T-cell (primary cell): ENCODE measurements at places on chromosomes 2 and 18.
A peak's percentile ranks its signal among the peaks of the same experiment; 100 is the strongest.

DNA sequence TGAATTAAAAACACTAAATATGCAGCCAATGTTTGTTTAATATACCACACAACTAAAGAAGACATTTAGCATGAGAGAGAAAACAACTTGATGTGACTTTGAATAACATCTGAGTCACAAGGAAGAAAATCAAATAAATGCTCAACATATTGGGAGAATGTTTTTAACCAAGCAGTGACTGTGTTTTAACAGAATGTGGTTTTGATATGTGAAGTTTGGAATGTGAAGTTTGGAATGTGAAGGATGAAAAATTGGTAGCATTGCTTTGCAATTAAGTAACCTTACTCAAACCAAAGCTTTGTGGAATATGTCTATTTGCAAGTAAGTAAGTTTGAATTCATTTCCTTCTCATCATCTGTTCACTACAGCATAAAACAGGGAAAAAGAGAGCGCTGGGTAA, 128.2 kb upstream of the DNAJC10 start:
- DNase-seq: no peak

GRCh38 chr2:231238689-231239088, 40.3 kb downstream of the ARMC9 start:
- no peak for DNase-seq

GRCh38 chr2:219297766-219298456, 11.3 kb downstream of the PTPRN start:
- DNase-seq: no peak

DNA sequence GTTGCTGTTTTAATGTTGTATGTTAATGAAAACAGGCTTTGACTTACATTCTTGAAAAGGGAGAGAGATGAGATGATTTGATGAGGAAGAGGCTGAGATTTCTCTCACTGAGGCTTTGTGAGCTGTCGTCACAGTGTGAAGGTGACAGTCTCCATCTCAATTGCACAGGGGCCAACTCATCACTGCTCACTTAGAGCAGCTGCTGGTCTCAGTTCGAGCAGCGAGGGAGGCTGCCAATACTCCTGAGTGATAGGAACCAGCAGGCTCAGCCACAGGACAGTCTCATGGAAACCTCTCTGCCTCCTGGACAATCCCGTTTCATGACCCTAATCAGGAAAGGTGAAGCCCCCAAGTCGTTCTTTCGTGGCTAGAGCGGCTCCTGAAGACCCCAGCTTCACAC, 170.7 kb upstream of the SOX11 start:
- DNase-seq: no peak

GRCh38 chr2:28346587-28346986, 46.1 kb upstream of the FOSL2 start:
- no peak for DNase-seq

DNA sequence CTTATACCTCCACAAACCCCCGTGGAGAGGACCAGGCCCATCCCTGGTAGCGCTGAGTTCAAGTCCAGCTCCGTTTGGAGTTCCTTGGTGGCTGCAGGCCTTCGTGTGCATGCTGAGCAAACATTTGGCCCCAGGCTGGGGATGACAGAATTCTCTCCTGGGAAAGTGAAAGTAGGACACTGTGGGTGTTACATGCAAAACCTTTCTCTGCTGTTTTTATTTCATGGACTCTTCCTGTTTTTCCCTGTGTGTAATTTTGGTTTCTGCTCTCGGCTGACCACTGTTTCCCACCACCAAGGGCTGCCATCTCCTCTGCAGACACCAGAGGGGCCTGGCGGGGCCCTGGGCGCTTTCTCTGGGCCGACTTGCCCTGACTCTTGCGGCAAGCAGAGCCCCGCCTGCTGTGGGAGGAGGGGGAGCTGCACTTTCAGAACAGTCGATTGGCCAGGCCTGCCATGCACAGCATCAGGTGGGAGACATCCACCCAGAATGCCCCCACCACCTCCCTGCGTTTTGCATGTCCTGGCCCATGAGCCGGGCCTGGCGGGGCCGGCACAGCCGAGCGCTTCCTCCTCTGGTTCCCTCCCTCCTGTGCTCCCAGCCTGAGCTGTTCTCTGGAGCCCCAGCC, 102.4 kb downstream of the CABLES1 start:
- peak; percentile 20 for DNase-seq

DNA sequence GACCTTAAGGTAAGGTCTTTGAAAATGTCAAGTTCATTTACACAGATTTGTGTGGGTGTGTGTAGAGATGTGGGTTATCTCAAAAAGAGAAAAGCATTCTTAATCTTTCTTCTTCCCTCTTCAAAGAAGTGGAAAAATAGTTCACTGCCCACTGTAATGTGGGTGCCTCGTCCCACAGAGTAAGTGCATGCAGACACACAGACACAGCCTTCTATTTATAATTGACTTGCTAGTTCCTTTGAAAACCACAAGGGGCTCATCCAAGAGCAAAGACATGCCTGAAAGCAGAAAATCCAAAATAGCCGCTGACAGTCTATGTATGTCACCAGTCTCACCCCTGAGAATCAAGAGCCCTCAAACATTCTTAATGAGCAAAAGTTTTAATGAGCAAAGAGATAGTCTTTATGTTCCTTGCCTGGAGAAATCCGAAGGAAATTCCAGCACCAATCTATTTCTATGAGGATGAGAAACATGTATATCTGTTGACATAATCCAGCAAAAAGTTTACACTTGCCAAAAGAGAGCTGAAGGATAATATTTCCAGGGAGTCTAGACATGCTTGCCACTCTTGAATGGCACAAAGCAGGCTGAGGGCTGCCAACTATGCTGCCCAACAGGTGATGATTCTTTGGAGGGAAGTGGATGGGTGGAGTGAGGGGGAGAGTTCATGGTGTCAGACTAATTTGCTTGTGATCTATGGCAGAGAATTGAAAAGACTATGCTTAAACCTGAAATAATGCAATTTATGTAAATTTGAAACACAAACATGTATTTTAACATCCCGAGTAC, 93.9 kb downstream of the ACVR1 start:
- no peak for DNase-seq

DNA sequence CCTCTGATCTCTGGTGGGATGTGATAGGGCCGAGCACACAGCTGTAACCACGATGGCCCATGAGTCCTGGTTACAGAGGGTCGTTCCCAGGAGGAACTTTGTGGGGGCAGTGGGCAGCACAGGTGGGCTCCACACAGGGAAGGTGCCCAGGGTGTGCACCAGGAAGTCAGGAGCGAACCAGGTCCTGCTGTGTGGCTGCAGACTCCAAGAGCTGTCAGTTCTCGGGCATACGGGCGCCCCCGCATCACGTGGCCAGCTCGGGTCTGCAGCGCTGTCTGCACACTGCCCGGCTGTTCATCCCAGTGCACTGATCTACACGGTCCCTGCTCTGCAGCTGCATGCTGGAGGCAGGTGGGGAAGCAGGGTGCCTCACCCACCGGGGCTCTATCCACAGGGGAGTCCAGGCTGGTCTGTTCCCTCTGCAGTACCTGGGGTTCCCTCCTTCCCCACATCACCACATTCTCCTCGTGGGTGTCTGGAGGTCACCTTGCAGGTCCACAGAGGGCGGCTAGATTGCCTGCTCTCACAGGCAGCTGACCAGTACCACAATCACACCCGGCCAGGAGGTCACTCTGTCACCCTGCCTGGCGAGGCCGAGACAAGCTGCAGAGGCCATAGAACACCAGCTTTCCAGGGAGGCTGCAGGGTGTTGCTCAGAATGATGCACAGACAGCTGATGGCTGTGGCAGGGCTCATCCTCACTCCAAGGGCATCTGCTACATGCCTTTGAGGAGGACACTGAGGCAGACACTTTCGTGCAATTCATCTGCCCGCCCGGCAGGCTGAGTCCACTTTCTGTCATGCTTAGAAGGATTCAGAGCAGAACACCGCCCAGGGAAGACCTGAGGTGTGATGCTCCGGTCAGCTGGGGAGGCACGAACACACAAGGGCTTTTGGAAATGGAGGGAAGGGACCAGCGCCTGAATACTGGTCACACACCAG, 202.7 kb downstream of the EIPR1 start:
- no peak for DNase-seq

DNA sequence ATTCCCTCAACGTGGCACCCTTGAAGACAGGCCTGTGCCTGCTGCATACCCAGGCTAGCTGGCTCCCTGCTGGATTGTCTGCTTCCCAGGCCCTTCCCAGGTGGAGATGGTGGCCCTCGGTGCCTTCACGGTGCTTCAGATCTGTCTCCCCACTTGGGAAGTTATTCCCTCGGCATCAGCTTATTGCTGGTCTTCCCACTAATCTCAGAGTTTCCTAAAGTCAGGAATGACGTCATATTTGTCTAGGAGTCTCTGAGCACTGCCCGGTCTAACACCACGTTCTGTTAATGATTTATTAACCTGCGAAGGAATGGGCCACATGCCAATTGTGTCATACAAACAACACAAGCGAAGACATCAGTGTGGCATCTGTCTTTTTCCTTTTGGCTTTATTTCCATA, 269.8 kb upstream of the ID2 start:
- no peak for DNase-seq

DNA sequence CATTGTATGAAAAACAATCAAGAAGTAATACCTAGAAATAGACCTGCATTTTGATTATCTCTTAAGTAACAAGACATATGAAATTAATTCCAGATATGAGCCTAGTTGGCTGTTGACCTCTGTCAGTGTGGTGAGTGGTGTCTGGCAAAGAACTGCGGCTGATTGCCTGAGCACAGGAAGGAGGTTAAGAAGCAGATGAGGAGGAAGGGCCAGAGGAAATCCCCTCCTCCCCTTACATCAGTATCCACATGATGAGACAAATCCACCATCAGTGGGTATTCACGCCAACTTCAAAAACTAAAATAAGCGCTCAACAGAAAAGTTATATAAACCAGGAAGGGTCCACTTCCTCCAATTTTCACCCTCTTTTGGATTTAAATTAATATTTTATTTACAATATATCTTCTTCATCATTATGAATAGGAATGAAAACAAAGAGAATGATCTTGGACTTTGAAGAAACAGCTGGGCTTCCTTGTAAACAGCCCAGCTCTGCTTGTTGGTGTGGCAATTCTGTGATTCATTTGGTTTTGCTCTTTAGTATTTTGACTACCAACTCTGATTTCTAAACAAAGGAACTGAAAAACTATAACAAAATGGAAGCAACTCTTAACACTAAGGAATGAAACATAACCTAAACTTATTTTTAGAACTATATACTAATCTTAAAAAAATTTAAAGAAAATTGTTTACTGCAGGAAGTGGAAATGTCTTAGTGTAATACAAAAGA, 27.3 kb downstream of the RFTN2 start:
- no peak for DNase-seq

DNA sequence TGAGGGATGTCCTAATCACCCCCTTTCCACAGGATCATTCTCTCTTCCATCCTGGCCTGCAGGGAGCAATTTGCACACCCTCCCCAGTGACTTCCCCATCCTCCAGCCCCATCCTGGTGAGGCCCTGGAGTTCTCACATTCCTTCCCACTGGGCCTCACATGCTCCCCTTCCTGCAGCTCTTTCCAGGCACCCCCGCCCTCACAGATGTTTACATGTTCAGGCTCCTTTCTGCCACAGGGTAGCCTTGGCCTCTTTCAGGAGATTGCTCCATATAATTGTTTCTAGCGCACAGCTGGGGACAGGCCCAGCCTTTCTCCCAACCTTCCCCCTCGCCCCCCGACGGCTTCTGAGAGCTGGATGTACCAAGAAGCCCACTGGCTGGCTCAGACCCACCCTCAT, 288.4 kb upstream of the TRIB2 start:
- DNase-seq: no peak

DNA sequence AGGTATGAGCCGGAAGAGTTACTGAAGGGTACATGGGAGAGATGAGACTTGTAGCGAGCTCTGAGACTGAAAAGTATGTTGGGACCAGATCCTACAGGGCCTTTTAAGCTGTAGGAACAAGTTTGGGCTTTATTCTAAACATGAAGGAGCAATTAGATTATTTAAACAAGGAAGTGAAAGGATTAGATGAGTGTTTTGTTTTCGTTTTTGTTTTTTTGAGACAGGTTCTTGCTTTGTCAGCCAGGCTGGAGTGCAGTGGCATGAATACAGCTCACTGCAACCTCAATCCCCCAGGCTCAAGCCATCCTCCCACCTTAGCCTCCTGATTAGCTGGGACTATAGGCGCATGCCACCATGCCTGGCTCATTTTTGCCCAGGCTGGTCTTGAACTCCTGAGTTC, 110.7 kb downstream of the C1D start:
- DNase-seq: no peak

DNA sequence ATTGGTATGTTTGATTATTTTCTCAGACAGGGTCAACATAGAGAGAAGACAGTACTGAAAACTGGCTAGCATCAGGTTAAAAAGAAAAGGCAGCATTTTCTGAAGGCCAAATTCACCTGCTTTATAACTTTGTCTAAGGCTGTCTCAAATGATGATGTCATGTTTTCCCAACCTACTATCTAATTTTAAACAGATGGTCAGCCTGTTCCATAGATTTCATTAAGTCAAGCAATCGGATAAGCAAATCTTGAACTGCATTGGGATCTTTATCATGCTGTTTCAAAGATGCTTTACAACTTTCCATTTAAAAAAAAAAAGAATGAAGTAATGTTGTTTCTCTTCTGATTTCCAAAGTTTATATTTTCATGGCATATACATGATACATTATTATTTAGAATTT, 56.3 kb upstream of the SPOPL start:
- no peak for DNase-seq

- DNase-seq: no peak
These were observed 57.7 kb downstream of the PHLPP1 start for GRCh38 chr18:62772860-62773584.

- no peak for DNase-seq
These were observed 2.9 kb upstream of the PTPN4 start for GRCh38 chr2:119756837-119757236.

- no peak for DNase-seq
These were observed 9.3 kb upstream of the CD226 start for GRCh38 chr18:69956665-69957620.

GRCh38 chr2:75994759-75995158, 284.0 kb upstream of the GCFC2 start:
- no peak for DNase-seq

GRCh38 chr2:36965751-36966369, 476 bp downstream of the STRN start:
- peak; percentile 20 for DNase-seq

DNA sequence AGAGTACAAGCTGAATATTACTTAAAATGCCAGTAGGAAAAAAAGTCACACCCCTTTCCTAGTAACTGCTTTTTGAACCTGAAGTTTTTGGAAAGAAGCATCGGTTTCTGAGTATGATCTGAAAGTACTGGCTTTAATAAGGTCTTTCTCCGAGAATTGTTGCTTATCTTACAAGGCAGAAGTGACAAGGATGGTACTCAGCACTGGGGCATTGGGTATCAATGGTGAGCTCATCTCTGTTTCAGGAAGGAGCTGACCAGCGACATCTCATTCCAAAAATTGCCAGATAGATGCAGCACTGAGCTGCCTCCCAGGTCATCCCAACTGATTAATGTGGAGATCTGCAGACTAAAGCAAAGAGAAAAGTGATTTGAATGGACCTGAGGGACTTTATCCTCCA, 85.4 kb downstream of the FMNL2 start:
- no peak for DNase-seq

DNA sequence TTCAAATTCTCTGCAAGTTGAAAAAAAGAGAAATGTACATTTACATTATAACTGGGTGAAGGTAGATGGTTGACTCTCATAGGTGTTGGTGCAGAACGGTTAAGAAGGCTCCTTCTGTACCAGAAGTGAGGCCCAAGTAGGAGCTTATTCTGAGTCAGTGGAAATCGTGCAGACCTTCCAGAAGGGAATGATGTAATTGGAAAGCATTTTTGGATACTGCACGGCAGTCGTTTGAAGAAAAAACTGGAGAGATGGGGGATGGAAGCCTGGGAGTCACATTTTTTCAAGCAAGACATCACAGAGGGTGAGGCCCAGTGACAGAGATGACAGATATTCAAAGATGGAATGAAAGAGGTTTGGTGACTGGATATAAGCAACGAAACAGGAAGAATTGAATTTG, 39.4 kb downstream of the HRH4 start:
- no peak for DNase-seq
